Peyer's patch (tissue), 4 donors: ENCODE measurements at places on chromosomes 16 and 17.

- no peaks in the 10 kb centered on the region for H3K27me3 ChIP-seq
- no peaks in the 10 kb centered on the region for H3K4me1 ChIP-seq
- peak overlapping the region; percentile 92 for H3K27ac ChIP-seq
- peak; percentile 78 for DNase-seq
- H3K36me3 ChIP-seq, result peaks cover 10% of the 10 kb centered on the region
- peak overlapping the region; percentile 80 for H3K4me3 ChIP-seq
Observed at GRCh38 chr17:75289832-75290337, 652 bp upstream of the SLC25A19 start.

- H3K27ac ChIP-seq, result no peak overlapping the region
- no peaks in the 10 kb centered on the region for H3K36me3 ChIP-seq
- no peaks in the 10 kb centered on the region for H3K27me3 ChIP-seq
- H3K4me3 ChIP-seq, result no peak overlapping the region
- H3K4me1 ChIP-seq, result no peaks in the 10 kb centered on the region
Observed at GRCh38 chr16:72073560-72074230, 10.7 kb downstream of the HPR start.

DNA sequence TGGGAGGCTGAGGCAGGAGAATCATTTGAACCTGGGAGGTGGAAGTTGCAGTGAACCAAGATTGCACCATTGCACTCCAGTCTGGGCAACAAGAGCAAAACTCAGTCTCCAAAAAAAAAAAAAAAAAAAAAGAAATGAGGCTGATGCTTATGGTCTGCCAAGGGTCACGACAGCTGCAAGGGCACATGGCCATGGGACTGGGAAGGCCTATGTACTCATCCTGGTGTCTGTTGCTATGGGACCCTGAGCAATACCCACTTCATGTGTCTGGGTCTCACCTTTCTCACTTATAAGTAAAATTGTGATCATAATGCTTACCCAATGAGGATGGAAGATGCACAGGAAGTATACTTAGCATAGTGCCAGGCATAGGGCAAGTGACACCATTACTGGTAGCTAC lies 16.6 kb downstream of the MIEF2 start:
- H3K4me3 ChIP-seq, result no peak overlapping the region
- no peak overlapping the region for H3K27ac ChIP-seq
- no peaks in the 10 kb centered on the region for H3K36me3 ChIP-seq
- DNase-seq, result no peak
- H3K27me3 ChIP-seq, result no peaks in the 10 kb centered on the region
- H3K4me1 ChIP-seq, result no peaks in the 10 kb centered on the region

GRCh38 chr17:35969558-35970380 lies 11.5 kb downstream of the CCL16 start:
- peak; percentile 61 for DNase-seq
- no peaks in the 10 kb centered on the region for H3K36me3 ChIP-seq
- peak overlapping the region; percentile 29 for H3K27ac ChIP-seq
- H3K4me1 ChIP-seq, result no peaks in the 10 kb centered on the region
- H3K4me3 ChIP-seq, result no peak overlapping the region
- H3K27me3 ChIP-seq, result no peaks in the 10 kb centered on the region

DNA sequence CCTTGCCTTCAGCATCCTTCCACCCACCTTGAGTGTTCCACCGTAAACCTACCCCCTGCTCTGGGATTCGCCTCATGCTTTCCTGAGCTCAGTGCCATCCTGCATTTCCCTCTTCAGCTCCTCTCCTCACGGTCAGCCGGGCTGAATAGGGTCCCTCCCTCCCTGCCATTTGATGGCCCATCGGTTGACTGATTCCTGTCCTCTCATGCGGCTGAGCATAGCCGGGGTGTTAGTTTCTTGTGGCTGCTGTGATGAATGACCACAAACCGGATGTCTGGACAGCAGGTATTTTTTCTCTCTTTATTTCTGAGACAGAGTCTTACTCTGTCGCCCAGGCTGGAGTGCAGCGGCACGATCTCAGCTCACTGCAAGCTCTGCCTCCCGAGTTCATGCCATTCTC lies 44.1 kb upstream of the MGAT5B start:
- H3K36me3 ChIP-seq, result no peaks in the 10 kb centered on the region
- no peaks in the 10 kb centered on the region for H3K4me1 ChIP-seq
- no peak overlapping the region for H3K4me3 ChIP-seq

- H3K4me1 ChIP-seq, result no peaks in the 10 kb centered on the region
- no peak for DNase-seq
- no peak overlapping the region for H3K4me3 ChIP-seq
- H3K27ac ChIP-seq, result no peak overlapping the region
- H3K27me3 ChIP-seq, result no peaks in the 10 kb centered on the region
Observed at GRCh38 chr16:49269201-49269600, 12.4 kb downstream of the CBLN1 start.

GRCh38 chr17:77585142-77585860 lies 373.2 kb upstream of the TNRC6C start:
- no peak for DNase-seq
- no peaks in the 10 kb centered on the region for H3K36me3 ChIP-seq
- no peaks in the 10 kb centered on the region for H3K4me1 ChIP-seq
- no peaks in the 10 kb centered on the region for H3K27me3 ChIP-seq

GRCh38 chr16:81786868-81787267 lies 7.8 kb downstream of the PLCG2 start:
- H3K4me1 ChIP-seq, result no peaks in the 10 kb centered on the region
- no peaks in the 10 kb centered on the region for H3K27me3 ChIP-seq
- no peaks in the 10 kb centered on the region for H3K36me3 ChIP-seq
- no peak for DNase-seq
- H3K27ac ChIP-seq, result no peak overlapping the region

GRCh38 chr16:8863594-8864424 lies 5.0 kb downstream of the CARHSP1 start:
- H3K36me3 ChIP-seq, result no peaks in the 10 kb centered on the region
- peak overlapping the region; percentile 5 for H3K27ac ChIP-seq
- H3K4me1 ChIP-seq, result peaks cover 4% of the 10 kb centered on the region
- peak; percentile 73 for DNase-seq
- no peak overlapping the region for H3K4me3 ChIP-seq

DNA sequence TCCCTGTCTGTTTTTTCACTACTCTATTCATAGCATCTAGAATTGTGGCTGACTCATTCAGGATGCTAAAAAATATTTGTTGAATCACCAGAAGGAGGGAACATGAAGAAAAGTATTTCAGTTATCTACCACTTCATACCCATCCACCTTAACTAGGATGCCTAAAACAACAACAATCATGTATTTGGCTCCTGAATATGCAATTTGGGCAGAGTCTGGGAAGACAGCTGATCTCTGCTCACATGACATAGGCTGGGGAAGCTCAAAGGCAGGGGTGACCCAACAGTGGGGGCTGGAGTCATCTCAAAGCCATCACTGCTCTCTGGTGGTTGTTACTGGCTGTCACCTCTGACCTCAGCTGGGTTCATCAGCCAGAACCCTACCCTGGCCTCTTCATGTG lies 80.1 kb upstream of the RPL38 start:
- H3K4me3 ChIP-seq, result no peak overlapping the region
- no peak for DNase-seq
- no peaks in the 10 kb centered on the region for H3K27me3 ChIP-seq
- no peaks in the 10 kb centered on the region for H3K4me1 ChIP-seq
- no peaks in the 10 kb centered on the region for H3K36me3 ChIP-seq
